ENCODE measurements at places on chromosomes 16 and 17.

DNA sequence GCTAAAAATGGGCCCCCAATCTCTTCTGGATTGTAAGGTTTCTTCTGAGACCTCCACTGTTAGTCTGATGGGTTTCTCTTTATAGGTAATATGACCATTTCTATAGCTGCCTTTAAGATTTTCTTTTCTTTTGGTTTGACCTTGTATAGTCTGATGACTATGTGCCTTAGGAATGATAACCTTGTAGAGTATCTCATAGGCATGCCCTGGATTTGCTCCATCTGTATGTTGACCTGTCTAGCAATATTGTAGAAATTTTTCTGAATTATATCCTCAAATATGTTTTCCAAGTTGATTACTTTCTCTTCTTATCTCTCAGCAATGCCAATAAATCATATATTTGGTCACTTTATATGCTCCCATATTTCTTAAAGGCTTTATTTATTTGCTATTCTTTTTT is 1403.8 kb upstream of the GOT2 start:
- no peak for DNase-seq

GRCh38 chr16:28293601-28293960 is 1.3 kb downstream of the SBK1 start:
- no peak for DNase-seq

- no peak for DNase-seq
Measured at GRCh38 chr16:50974438-50975036, 176.5 kb downstream of the SALL1 start.

GRCh38 chr17:22454070-22454999 is 762.0 kb downstream of the KCNJ18 start:
- DNase-seq = no peak

DNA sequence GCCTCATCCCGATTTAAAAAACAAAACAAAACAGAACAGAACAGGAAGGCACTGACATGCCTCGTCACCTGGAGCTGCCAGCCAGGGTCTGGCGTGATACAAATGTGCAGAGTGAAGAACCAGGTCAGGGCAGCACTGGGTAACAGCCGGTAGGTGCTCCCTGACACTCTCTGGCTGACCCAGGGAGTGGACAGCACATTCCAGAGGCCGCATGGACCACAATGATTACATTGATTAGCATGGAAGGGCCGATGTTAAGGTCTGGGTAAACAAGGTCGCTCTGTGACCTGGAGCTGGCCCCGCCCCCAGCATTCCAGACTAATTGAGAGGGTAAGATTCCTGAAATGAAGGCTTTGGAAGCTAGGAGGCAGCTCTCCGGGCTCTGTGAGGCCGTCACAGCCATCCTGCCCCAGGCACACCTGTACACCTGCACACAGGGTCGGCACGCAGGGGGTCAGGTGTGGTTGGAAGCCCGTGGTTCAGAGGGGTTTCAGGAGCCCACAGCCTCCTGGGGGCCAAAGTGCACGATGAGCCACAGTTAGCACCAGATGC is 21.4 kb downstream of the PIEZO1 start:
- DNase-seq = no peak

DNA sequence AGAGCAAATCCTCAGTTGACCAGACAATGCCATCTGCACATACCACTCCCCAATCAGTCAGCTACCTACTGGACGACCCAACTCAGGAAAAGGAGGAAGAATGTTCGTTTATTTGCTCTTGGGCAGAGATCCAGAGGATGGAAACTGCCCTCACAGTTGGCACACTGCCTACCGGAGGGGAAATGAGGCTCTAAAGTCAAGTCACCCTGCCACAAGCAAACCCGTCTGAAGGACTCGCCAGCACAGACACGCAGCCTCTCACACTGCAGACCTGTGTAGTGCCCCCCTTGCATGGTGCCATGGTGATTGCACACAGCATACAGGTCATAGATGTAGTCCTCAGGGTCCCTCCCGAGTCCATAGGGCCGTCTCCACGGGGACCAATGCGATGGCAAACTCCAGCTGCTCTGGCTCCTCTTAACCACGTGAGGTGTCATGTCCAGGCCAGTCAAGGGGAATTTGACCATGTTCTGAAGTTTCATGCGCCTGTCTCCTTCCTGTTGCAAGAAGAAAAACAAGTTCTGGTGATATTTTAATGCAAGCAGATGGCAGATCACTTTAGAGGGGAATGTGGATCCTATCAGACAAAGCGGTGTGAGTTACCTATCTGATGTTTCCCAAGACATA is 69.5 kb downstream of the USP31 start:
- DNase-seq = no peak

- DNase-seq = no peak
Measured at GRCh38 chr17:55546991-55547664, 35.9 kb upstream of the SMIM36 start.

DNA sequence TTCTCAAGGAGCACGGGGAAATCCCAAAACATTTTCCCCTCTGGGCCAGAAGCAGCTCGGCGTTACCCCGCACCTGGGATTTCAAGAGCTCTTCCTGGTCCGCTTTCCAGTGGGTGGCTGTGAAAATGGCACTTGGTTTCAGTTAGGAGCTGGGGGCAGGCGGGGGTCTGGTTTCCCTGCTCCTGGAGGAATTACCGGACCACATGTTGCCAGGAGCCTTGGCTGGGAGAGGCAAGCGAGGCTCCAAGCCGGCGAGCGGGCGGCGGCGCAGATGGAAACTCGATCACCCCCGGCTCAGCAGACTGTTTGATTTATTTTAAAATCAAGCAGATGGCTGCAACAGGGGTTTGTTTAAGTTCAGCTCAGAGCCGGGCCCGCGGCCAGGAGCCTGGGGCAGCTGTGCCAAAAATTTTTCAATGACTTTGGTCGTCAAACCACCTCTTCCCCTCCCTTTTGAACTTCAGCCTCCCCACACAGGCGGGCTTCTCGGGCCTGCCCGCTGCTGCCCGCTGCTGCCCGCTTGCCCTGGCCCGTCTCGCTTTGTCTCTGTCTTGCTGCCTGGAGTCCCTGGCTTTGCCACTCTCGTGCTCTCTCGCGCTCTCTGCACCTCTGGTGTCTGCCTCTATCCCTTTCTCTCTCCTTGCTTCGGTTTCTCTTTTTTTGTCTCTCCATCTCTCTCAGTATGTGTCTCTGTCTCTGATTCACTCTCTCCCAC is 108.0 kb upstream of the CIBAR2 start:
- DNase-seq = no peak

DNA sequence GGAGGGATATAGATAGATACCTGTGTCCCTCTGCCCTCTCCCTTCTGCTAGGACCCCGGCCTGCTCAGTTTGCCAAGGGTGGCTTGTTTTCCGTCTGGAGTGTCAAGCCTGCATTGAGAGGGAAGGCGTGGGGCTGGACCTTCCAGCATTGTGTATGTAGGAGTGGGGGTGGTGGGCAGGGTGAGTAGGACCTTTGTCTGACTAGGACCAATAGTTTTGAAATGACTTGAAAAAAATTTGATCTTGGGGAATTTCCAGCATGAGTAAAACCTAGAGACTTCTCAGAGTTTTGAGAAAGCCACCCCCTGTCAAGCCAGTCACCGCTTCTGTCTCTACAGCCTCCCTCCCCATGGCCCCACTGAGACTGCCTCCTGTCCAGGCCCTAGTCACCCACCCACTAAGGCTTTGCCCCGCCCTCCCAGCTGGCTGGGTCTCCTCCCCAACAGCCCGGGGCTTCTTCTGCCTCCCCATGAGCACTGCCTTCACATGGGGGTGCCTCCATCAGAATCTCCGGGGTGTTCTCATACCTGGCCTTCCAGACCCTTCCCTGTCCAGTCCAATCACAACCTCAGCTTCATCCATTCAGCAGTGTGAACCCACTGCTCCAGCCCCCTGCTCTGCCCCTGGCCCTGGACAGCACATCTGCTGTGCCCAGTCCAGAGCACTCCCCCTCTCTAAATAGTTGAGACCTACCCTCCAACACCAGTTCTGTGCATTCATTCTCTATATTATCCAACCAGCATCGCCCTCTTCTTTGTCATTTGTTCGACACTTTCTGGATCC is 207.0 kb downstream of the MSI2 start:
- DNase-seq = peak; percentile 83

DNA sequence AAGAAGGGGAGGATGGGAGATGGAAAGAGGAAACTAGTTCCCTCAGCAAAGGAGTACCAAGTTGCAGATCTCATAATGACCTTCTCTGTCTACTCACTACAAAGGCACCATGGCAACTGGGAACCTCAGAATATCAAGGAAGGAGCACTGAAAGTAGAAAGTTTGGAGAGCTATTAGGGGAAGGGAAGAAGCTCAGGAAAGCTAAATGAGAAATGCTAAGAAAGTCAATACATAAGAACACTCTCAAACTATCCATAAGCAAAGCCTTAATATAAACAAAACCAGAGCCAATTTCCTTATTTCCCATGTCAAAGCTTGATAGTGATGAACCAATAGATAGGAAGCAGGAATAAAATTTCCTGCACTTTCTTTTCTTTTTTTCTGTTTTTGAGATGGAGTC is 57.9 kb upstream of the C17orf78 start:
- DNase-seq = no peak

DNA sequence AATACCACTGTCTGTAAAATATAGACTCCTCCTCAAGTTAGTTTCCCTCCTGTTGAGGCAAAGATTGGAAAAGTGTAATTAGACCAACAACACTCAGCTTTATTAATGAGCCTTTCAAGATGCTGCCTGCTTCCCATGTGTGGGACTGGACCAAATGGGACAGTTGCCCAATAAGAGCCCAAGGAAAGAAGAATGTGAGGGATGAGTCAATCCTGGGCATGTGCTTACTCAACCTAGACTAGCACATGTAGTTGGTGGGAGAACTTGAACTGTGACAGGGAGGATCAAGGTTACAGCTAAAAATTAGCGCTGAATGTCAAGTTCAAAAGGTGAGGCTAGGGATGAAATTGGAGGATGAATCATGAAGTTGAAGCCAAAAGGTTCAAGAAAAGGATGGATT is 435.5 kb downstream of the CA10 start:
- DNase-seq = no peak

DNA sequence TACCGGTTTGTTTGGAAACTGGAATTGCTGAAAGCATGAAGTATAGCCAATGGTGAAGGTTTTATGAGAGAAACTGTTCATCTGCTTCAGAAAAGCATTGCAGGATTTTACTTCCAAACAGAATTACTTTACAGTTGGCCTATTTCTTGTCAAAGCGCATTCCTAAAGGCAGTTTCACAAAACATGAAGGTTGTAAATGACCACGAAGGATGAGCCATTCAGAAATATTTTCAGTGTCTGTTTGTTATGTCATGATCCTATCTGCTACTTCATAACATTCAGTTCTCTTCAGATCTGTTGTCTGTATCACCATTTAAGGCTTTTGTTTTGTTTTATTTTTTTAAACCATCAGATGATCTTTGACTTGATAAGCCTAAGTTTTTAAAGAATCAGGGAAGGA is 45.7 kb downstream of the AATF start:
- DNase-seq = no peak

- no peak for DNase-seq
Measured at GRCh38 chr17:69762359-69762758, 312.7 kb upstream of the KCNJ16 start.

DNA sequence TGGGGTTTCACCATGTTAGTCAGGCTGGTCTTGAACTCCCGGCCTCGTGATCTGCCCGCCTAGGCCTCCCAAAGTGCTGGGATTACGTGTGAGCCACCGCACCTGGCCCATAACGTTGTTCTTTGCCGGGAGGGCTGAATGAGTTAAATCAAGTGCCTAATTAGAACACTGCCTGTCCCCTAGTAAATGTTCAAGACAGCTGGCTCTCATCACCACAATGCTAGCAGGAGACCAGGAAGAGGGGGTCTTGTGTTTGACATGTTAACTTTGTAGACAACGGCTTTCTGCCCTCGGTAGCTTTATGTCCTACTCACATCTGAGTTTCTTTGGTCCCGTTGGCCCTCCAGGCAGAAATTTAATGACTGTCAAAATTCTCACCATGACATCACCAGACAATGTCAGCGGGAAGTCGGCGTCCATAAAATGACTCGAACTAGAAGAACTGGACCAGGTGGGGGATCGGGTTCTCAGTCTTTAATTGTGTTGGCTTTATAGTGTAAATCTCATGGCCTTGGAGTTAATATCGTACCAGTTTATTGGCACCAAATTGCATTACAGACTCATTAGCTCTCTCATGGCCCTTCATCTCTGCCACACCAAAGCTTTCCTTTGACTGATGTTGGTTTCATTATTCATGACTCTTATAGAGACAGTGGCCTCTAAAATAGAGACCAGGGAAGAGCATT is 11.4 kb upstream of the ITPRIPL2 start:
- DNase-seq = no peak

DNA sequence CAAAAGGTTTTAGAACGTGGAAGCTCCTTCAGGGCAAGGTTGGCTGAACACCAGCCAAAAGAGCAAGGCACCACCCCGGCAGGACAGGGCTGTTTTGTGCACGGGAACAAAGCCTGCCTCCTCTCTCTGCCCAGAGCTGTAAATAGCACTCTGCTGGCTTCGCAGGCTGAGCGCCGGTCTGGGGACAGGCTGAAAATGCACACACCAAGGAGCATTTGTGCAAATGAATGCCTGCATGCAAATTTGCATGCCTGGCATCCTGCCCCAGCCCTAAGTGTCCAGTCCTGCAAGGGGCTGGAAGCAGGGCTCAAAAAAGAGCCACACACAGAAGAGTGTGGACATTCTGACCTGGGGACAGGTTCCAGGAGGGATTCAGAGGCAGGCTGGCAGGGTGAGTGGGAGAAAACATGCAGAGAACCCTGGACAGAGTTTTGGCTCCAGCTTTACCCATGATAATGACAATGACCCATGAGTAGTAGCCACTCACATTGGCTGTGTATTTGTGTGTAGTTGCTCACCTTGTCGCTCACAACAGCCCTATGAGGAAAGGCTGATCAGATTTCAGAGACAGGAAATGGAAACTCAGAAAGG is 11.7 kb downstream of the ABAT start:
- DNase-seq = no peak

GRCh38 chr16:1310832-1311200 is 1.4 kb downstream of the UBE2I start:
- DNase-seq = no peak

GRCh38 chr16:7366041-7366440 is 33.4 kb downstream of the RBFOX1 start:
- no peak for DNase-seq

DNA sequence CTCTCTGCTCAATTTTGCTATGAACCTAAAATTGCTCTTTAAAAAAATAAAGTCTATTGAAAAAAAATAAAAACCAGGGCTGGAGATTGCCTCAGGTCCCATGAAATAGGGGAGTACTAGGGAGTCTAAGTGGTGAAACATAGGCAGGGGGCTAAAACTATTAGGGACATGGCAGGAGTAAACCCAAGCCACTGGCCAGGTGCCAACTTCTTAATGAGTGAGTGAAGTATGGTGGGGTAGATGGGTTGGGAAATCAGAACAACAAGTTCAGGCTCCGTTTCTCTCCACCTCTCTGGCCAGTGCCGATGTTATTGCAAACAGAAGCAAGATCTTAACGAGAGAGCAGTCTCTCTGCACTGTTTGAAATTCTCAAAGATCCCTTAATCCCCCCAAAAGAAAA is 322.4 kb upstream of the CDH5 start:
- DNase-seq = no peak

DNA sequence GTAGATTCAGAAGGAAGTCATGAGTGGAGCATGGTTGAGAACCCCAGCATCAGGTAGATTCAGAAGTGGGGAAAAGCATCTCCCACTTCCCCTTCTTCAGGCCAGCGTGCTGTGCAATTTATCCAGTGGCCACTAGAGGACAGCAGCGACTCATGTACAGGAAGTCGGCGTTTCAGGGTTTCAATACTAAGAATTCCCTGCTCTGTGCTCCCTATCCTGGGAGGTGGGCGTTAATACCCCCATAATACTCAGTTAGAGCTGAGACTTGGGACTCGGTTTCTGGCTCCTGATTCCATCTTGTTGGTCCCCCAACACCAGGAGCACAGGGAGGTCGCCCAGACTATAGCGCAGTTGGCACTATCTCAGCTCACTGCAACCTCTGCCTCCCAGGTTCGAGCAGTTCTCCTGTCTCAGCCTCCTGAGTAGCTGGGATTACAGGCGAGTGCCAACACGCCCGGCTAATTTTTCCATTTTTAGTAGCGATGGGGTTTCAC is 75.3 kb upstream of the AMZ2 start:
- DNase-seq = peak; percentile 57

Measured in stimulated activated CD8-positive, alpha-beta memory T cell treated with anti-CD3 and anti-CD28 coated beads, Interleukin-4, amount 100 ng/mL, for 24 hours (primary cell).